NCI-H1105 treated with DMSO at 0.1 percent for 48 hours (cell line): ENCODE measurements at places on chromosomes 2 and 18.
A peak's percentile ranks its signal among the peaks of the same experiment; 100 is the strongest.

GRCh38 chr2:54692556-54692955 lies 30.9 kb upstream of the EML6 start:
- DNase-seq, result no peak

GRCh38 chr2:183474912-183475695 lies 350.9 kb downstream of the NUP35 start:
- DNase-seq, result no peak

DNA sequence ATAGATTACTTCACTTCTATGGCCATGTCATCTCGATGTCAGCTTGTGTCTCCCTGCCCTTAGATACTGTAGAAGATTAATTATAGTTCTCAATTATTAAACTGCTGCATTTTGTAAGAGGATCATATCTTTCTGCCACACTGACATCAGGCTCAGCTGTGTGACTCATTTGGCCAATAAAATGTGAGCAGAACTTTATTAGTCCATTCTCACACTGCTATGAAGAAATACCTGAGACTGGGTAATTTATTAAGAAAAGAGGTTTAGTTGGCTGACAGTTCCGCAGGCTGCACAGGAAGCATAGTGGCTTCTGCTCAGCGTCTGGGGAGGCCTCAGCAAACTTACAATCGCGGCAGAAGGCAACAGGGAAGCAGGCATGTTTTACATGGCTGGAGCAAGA lies 290.4 kb downstream of the RAD51AP2 start:
- DNase-seq, result no peak

DNA sequence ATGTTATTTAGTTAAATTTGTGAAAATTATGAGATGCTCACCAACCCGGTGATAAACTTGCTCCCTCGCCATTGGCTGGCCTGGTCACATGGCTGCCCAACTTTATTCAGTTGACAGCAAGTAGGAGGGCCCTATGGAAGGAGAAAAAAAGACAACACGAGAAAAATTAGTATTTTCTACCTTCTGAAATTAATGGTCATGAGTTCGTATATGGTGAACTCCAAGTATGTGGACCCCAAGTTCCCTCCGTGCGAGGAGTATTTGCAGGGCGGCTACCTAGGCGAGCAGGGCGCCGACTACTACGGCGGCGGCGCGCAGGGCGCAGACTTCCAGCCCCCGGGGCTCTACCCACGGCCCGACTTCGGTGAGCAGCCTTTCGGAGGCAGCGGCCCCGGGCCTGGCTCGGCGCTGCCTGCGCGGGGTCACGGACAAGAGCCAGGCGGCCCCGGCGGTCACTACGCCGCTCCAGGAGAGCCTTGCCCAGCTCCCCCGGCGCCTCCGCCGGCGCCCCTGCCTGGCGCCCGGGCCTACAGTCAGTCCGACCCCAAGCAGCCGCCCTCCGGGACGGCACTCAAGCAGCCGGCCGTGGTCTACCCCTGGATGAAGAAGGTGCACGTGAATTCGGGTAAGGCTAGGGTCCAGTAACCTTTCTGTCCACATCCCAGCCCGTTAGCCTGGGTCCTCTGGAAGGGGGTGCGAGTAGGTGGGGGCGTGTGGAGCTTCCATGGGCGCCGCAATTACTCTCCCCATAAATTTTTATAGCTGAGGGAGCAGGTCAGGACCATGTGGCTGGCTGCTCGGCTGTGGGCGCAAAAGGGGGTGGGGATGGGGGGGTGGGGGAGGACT lies at the start of gene HOXD4:
Gene HOXD4 (plus strand): TSS at position 109 of the 846 bp plus-strand sequence. CDS start 84 bp downstream, at position 193.
- DNase-seq, result no peak

- DNase-seq, result no peak
Observed at GRCh38 chr2:120393456-120393855, 47.5 kb downstream of the INHBB start.

DNA sequence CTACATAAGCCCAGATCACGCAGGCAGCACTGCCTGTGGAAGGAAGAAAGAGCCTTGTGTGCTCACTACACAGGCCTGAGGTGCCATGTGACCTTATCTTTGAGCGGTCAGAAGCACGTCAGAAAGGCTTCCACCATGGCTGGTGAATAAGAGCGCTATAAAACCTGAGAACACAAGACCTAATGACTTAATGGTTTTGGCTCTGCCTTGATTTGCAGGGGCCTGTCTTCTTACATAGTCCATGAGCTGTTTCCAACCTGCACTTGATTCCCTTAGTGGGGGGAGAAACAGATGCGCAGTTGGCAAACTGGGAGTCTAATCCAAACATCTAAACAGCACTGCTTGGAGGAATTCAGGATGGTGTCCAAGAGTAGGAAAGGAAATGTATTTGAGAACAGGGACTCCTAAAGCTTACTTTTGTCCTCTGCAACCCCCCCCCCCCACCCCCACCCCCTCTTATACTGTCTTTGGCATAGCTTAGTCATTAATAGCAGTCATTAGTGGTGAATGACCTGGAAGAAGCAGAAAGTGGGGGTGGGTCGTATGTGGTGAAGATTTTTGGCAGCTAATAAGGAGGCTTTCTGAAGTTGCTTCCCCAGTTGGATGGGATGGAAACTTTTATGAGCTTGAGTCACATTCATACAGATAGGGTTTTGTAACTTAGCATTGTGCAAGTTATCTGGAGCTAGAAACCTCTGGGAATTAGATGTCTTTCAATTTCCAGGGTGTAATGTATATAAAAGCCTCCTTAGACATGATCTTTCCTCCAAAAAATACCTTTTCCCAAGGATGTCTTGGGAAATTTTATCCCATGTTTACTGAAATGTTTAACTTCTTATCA lies 454.1 kb downstream of the MEIS1 start:
- DNase-seq, result no peak

GRCh38 chr2:212914392-212914791 lies 237.0 kb downstream of the IKZF2 start:
- DNase-seq, result no peak

DNA sequence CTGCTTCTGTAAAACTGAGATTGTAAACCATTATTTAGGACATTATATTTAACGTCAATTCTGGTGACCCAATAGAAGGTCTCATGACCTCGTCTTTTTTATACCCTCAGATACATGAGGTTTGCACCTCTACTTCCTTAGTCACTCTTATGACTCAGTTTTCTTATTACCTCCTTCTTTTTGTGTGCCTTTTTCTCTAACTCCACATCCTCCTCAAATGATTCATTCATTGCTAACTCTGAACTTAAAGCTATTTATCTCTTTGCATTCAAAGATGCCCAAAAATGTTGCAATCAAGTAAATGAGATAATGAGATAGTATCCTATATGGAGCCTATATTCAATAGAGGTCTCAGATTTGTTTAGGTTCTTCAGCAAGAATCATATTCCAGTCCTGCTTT lies 121.0 kb upstream of the KYNU start:
- no peak for DNase-seq

DNA sequence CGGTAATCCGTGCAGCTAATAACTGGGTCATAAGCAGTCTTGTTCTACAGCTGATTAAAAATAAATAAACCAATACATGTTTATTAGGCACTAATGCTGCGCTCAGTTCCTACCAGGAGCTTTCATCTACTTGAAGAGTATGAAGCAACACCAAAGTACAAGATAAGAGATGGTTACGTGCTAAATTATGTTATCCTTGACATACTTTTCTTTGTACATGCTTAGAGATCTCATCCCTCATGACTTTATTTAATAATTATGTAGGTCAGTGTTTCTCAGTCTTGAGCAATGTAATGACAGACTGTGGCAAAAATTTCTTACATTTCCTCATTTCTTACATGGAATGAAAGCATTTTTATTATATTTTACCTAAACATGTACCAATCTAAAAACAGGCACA lies 54.6 kb upstream of the COBLL1 start:
- no peak for DNase-seq

- no peak for DNase-seq
Observed at GRCh38 chr2:127658146-127658545, 12.2 kb downstream of the GPR17 start.

GRCh38 chr2:220641137-220641536 lies 931.0 kb downstream of the EPHA4 start:
- no peak for DNase-seq

- no peak for DNase-seq
Observed at GRCh38 chr2:15616850-15617777, 25.4 kb downstream of the DDX1 start.

GRCh38 chr2:8303322-8303832 lies 378.5 kb upstream of the ID2 start:
- DNase-seq, result no peak

DNA sequence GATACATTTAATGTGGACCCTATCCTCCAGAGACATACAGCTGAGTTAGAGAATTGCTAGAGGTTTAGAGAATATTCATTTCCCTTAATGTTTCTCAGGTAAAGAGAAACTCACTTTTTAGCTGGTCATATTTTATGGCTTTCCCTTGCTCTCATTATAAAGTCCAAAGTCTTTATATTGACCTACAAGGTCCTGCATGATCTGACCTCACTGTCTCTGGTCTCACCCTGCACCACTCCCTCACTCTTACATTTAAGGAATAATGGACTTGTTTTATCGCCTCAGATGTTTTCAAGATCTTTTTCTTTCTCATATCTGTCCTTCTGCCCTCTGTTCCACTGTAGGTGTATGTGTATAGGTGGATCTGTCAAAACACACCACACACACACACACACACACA lies 597.3 kb downstream of the PLCL1 start:
- DNase-seq, result no peak

- no peak for DNase-seq
Observed at GRCh38 chr2:25380586-25381375, 39.1 kb upstream of the DNMT3A start.

DNA sequence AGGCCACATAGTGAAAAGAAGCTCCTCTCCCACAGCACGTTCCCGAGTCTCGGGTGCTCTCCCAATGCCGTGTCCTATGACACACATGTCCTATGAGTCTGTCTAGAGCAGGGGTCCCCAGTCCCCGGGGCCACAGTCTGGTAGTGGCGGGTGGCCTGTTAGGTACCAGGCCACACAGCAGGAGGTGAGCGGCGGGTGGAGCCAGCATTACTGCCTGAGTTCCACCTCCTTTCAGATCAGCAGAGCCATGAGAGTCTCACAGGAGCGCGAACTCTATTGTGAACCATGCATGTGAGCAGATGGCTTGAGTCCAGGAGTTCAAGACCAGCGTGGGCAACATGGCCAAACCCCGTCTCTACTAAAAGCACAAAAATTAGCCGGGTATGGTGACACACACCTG lies 112.6 kb downstream of the ZBTB7C start:
- no peak for DNase-seq

DNA sequence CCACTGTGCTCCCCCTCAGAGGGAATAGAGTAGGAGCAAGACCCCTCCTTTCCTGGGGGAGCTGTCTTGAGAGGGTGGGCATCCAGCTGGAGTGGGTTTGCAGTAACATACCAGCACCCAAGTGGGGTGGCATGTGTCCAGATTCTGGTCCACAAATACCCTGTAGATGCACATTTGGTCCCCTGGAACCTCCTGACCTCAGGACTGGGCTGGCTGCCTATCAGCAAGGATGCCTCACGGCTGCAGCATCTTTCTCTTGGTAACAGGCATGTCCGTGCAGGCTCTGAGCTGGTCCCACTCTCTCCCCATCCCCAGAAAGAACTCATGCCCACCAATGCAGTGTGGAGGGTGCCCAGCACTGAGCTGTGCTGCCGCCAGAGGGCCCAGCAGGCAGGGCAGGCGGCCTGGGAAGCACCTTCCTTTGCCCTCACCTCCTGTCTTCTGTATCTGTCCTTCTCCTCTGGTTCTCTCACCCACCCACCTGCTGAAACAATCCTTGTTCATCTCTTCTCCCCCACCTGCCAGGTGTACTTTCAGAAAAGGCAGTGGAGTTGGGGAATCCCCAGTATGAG lies 47.4 kb downstream of the ITGB1BP1 start:
- DNase-seq, result no peak

- no peak for DNase-seq
Observed at GRCh38 chr18:70920840-70921374, 632.1 kb downstream of the SOCS6 start.

DNA sequence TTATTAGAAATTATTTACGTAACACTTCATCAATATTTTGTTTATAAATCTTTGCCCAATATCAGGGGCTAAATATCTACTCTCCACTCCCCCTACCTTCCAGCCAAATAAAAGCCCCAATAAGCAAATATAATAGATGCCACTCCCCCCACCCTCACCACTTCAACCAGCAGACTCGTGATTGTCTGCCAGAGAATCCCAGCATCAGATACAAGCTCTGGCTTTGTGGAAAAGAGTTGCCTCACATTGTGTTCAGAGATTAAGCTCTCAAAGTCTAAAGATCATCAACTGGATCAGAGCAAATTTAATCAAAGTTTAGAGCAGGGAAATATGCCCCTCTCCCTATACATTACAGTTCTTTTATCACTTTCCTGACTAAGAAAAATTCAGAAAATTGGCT lies 39.5 kb downstream of the AOX1 start:
- no peak for DNase-seq

DNA sequence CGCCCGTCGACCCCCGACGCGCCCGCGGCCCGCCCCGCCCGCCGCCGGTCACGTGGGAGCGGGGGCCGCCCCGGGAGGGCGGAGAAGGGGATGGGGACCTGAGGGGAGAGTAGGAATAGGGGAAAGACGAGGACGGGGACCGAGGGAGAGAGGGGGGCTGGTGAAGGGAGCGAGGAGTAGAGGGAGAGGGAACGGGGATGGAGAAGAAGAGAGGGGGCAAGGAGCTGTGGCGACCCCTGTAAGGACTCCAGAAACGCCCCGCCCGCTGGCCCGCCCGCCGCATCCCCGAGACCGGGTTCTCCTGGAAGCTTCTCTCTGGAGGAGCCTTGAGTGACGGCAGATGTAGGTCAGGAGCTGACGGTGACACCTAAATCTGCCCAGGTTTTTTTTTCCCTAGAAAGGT lies 615 bp downstream of the ADNP2 start:
- DNase-seq, result peak; percentile 48
